NCI-H1930 (cell line): ENCODE measurements at places on chromosomes 12 and 14.

GRCh38 chr14:35482994-35483515 lies 50.9 kb upstream of the INSM2 start:
- no peak for DNase-seq

DNA sequence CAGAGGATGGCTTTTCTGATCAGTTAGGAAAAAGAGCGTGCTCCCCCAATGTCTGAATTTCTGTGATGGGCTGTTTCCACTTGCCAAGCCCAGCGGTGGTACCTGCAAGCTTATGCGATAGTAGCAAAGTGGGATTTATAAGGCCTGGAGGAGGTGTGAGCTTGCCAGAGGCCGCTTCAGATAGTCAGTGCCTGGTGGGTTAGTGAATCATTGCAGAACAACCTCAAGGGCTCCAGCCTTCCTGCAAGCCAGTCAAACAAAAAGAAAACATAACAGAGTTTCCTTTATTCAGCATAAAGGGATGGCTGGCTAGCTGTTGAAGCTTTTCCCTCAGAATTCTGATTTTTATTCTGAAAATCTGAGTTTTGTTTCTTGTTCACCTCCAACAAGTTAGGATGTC lies 7.6 kb upstream of the BMP4 start:
- DNase-seq, result no peak

DNA sequence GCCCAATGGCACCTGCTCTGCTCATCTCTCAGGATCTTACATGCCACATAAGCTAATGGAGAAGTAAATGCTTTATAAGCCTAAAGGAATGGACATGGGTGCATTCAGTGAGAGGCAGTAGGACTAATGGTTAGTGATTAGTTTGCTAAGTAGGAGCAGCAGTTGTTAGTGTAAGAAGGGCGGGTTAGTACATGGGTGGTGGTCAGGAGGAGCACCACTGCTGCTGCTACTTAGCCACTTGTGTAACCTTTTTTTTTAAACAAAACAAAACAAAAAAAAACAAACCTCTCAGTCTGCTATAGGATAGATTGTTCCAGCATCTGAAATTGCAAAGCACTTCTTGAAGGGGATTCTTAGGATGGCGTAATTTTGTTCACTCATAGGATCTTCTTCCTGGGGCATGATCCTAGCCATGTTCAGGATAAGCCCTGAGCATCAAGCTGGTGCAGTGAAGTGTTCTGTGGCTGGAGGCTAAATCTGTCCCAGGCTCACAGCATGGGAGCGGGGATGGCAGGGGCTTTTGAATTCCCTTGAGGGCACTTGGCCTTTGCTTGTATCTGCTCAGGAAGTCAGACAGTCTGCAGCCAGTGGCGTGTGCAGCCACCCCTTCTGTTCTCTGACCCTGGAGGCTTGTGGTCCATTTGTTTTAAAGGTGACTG lies 63.6 kb downstream of the CHST11 start:
- DNase-seq, result no peak

DNA sequence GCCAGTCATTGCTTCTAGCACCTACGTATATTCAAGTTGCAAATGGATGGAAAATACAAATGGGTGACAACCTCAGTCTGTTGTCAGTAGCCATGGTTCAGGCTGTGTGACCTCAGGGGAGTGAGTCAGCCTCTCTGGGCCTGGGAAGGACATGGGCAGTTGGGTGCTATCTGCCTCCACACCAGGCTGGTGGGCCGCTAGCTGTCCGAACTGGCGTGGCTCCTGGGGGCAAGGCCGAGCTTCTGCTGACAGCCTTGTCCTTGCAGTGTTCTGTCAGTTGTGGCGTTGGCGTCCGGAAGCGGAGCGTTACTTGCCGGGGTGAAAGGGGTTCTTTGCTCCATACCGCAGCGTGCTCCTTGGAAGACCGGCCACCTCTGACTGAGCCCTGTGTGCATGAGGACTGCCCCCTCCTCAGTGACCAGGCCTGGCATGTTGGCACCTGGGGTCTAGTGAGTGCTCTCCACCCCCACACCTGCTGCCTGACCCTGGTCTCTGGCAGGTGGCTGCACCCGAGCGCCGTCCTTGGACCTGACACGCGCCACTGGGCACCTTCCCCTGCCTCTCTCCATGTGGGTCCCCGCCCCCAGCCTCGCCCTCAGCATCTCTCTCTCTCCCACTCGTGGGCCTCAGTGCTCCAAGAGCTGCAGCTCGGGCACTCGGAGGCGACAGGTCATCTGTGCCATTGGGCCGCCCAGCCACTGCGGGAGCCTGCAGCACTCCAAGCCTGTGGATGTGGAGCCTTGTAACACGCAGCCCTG lies 17.1 kb downstream of the PAPLN start:
- DNase-seq, result no peak

DNA sequence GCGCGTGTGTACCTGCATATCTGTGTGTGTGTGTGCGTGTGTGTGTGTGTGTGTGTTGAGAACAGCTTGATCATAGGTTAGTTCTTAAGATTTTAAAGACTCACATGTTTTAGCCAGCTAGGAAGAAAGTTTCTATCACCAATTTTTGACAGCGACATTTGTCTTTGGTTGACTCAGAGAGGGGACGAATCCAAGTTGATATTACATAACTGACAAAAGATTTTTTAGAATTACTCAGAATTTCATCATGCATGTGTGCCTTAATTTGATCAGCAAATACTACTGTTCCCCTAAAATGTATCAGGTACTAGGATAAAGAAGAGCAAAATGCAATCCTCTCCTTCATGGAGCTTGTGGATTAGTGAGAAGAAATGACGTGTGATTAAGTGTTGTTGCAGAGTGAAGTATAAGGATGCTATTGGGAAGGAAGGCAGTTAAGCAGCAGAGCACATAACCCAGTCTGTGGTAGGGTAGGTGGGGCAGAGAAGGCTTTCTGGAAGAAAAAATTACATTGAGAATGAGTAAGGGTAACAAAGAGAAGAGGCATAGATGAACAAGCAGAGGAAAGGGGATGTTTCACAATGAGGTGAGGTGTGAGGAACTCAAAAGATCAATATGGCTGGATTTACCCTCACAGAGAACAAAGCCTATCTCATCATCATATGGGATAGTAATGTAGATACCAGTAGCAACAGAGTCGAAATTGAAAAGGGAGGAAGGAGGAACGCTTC lies 77.5 kb downstream of the ELK3 start:
- no peak for DNase-seq

- DNase-seq, result no peak
These were observed 16.8 kb upstream of the LEMD3 start for GRCh38 chr12:65152596-65152995.

- DNase-seq, result no peak
These were observed 20.4 kb upstream of the BEGAIN start for GRCh38 chr14:100607611-100607956.

DNA sequence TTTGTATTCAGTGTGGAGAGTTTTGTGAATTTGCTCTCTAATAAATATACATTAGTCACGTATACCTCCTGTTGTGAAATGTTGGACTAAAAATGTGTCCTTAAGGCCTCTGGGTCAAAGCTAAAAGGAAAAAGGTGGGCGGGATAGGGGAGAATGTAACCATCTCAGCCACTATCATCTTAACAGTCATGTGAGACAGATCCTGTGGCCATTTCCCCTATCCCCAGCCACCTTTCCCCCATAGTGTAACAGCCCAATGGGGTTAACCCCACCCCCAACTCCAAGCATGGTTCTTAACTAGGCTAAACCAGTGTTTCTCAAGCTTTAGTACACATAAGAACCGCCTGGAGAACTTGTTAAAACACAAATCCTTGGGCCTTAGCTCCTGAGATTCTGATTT lies 6.5 kb upstream of the ITPR2 start:
- DNase-seq, result no peak

DNA sequence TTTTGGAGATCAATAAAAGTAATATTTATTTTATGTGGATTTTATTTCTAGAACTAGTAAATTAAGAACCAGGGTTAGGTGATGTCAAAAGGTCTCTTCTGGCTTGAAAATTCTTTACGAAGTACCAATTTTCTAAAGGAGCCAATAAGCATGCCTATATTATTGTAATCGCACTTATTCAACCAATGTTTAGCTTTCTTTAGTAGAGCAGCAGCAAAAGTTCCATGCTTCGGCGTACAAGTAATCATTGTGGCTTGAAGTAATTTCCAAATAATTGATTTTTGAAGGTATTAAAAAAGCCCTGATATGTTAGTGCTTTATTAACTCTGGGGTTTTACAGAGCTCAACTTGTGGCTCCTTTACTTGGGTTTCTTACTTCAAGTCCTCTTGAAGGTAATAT lies 3.4 kb downstream of the RMST start:
- no peak for DNase-seq

- DNase-seq, result no peak
These were observed 173.5 kb upstream of the LHX5 start for GRCh38 chr12:113645183-113645582.

DNA sequence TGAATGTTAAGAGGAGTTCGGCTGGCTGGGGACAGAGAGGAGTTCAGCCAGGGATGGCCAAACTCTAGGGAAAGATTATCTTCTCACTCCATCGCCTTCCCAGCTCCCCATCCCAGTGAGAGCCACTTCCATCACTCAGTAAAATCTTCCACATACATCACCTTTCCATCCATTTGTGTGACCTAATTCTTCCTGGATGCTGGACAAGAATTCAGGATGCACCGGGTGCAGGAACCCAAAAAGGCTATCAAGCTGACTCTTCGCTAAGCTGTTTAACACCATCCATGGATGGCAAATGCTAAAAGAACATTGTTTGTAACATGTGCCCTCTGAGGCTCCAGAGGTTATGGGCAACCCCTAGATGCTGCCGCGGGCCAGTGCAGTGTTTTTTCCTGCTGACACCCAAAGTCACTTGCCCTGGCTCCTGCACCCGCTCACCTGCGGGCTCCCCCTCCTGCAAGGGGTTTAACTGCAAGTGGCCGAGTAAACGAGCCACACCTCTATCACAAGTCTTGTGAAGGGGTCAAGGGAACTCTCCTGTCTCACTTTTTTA lies 216.0 kb upstream of the NPAS3 start:
- DNase-seq, result no peak

DNA sequence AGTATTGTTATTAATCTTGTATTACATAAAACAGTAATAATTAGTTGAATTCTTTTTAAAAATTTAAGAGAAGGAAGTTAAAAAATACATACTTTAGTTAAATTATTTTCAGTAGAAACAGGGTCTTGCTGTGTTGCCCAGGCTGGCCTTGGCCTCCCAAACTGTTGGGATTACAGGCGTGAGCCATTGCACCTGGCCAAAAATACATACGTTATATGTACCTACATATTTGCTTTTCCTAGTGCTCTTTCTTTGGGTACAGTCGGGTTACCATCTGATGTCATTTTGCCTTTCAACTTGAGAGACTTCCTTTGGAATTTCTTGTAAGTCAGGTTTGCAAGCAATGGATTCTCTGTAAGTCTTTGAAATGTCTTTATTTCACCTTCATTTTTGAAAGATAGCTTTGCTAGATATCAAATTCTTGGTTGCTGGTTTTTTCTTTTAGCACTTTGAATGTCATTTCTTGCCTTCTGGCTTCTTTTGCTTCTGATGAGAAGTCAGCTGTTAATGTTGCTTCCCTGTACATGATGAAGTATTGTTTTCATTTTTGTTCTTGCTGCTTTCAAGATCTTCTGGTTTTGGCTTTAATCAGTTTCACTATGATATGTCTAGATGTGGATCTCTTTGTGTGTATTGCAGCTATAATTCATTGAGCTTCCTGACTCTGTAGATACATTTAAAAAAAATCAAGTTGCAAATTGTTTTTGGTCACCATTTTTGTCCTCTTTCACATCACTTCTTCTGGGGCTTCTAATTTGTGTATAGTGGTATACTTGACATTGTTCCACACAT lies 84.4 kb downstream of the SPATS2 start:
- DNase-seq, result no peak

- DNase-seq, result no peak
These were observed 13.7 kb upstream of the ALX1 start for GRCh38 chr12:85266356-85266755.

GRCh38 chr12:117749431-117749830 lies 219.4 kb downstream of the KSR2 start:
- no peak for DNase-seq

- no peak for DNase-seq
These were observed 374.7 kb downstream of the ALG10 start for GRCh38 chr12:34396861-34397590.

- no peak for DNase-seq
These were observed 16.2 kb downstream of the VPS33A start for GRCh38 chr12:122250047-122250446.

DNA sequence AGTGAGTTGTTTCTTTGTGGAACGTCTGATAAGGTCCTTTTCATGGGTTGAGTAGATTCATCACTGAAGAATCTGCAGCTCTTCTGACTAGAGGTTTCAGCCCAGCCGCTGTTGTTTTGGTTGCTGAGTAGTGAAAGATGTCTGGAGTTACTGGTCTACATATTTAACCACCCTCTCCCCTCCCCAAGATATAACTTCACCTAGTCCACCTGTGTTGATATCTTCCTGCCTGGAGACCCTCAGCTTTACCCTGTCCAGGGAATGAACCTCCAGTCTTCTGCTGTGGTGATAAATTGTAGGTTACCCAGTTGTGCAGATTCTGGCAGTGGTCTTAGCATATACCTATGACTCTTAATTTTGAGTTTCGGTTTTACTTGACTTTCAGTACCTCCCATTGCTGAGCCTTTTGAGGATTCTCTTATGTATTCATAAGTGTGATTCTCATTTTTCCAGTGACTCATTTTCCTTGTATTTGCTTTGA lies 62.9 kb downstream of the CCDC91 start:
- DNase-seq, result no peak

DNA sequence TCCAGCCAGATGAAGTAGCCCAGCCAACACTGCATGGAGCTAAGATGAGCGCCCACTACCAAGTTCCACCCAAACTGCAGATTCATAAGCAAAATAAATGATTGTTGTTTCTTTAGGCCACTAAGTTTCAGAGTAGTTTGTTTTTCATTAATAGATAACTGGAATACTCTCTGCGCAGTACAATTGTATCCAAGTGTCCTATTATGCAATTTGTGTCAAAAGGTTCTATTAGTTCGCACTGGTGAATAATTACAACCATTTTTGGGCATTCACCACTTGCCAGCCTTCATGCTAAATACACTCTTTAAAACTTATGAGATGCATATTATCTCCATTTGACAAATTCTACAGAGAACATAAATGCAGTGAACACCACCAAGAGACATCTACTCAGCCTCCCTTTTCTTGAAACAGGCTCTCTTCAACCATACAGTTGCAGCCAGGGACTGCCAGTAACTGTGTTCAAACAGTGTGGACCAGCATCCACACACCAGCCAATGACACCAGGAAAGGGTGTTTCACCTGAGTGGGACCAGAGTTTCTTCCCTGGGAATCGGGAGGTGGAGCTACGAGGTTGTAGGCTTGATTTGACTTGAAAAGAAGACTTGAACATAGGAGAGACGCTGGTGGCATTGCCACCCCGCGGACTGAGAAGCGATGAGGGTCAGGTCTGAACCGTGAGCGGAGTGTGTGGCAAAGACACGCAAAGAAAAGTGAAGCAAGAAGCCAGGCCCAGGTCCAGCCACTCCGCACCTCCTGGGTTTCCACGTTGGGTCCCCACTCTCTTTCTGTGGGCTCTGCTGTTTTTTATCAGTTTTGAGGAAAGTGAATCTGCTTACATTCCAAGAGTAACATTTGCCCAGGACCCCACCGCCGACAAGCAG lies 53.0 kb upstream of the FZD10 start:
- DNase-seq, result no peak

- no peak for DNase-seq
These were observed 101.7 kb downstream of the DPF3 start for GRCh38 chr14:72792051-72792788.
